ENCODE measurements at places on chromosomes 6 and 20.

DNA sequence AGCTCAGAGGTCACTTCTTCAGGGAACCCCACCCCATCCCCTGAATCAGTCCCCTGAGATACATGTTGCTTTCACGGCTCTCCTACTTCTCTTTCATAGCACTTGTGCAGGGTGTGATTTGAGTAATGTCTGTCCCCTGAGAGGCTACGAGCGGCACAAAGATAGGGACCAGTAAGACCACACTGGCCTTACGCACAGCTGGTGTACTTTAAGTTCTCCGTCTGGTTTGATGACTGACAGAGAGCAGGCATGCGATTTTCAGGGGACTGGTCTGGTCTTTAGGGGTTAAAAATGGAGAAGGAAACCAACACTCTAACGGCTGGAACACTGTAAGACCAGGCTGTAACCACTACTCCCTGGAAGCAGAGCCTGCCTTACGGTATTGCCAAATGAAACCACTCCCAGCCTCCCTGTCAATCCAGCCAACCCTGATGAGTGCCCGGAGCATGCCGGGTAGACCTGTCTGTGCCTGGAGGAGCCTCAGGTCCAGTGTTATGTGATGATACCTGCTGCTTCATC, 47.1 kb downstream of the ELMO2 start:
- no peak for DNase-seq

GRCh38 chr20:931401-931800, 15.3 kb upstream of the ANGPT4 start:
- no peak for DNase-seq

DNA sequence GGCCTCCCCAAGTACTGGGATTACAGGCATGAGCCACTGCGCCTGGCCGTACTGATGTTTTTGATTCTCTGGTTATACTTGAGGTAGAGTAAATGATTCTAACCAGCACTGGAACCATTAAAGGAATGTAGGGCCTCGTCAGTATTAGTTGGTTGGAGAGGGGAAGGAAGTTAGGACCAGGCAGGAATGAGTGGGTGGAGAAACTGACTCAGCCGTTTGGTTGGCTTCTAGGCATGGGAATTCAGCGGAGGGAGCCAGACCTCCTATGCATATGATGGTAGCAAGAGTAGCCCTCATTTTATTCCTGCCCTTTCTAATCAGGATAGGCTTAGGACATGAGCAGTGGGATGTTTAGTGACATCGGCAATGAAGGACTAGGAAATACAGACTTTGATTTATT, 19.0 kb upstream of the SERINC3 start:
- no peak for DNase-seq

DNA sequence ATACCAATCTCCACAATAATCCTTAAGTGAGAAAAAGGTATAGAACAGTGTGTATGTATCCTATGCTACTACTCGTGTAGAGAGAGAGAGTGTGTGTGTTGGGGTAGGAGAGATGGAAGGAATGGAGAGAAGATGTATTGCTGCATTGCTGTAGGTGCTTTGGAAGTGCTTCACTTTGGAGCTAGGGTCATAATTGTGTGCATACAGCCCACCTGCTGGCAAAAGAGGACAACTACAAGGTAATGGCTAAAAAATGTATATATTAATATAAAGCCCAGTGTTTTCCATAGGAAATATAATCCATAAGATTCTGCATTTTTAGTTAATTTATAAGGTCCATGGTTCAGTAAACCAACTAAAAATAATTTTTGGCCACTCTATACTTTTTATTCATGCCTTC, 36.1 kb downstream of the SERAC1 start:
- no peak for DNase-seq

- DNase-seq: no peak
Observed at GRCh38 chr20:9440892-9441291, 73.5 kb upstream of the LAMP5 start.
